ENCODE measurements at places on chromosomes 16 and 17. TPM values are rescaled to one million over a fixed set of nuclear protein-coding genes. Genes with fewer than 3 reads are reported as not detected.
A peak's percentile ranks its signal among the peaks of the same experiment; 100 is the strongest.

The TOX3 gene
- total RNA-seq: 7.0 TPM

The PRR35 gene
- not detected for total RNA-seq

The ATP2C2 gene
- total RNA-seq: 52.5 TPM

The CALB2 gene
- total RNA-seq: 0.25 TPM

DNA sequence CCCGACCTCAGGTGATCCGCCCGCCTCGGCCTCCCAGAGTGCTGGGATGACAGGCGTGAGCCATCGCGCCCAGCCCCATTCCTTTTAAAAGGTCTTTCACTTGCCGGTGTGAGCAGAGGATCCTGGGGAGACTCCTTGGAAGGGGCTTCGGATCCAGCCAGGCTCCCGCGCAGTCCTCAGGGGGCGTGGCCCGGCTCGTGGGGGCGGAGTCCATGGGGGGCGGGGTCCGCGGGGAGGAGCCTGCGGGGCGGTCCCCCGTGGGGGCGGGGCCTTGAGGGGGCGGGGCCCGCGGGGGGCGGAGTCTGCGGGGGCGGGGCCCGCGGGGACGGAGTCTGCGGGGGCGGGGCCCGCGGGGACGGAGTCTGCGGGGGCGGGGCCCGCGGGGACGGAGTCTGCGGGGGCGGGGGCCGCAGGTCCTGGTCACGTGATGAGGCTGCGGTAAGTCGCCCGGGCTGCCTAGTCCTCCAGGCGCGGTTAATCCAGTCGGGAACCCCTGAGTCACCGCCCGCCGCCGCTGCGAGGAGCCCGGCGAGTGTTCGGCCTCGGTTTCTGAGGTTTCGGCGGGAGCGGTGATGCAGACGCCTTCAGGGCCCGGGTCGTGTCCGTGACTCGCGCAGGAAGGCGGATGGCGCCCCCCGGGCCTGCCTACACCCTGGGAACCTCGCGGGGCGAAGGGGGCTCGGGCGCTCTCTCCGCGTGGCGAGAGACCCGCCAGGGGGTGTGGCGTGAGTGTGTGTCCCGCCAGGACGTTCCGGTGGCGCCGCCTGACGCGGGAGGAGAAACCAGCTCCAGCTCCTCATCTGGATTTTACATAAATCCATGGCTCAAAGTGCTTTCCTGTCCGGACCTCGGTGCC lies 23.6 kb upstream of the ABR start:
- H3K4me3 ChIP-seq: peak overlapping the region; percentile 54
- no peaks in the 10 kb centered on the region for H3K4me1 ChIP-seq
- no peak for DNase-seq
- H3K27ac ChIP-seq: no peak overlapping the region

DNA sequence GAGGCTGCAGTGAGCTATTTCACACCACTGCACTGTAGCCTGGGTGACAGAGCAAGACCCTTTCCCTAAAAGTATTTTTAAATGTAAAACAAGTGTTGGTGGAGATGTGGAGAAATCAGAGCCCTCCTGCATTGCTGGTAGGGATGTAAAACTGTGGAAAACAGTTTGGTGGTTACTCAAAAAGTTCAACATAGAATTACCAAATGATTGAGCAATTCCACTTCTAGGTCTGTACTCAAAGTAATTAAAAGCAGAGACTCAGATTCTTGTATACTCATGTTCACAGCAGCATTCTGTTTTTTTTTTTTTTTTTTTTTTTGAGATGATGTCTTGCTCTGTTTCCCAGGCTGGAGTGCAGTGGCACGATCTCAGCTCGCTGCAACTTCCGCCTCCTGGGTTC lies 141.8 kb downstream of the PITPNC1 start:
- no peak overlapping the region for H3K27ac ChIP-seq
- no peak overlapping the region for H3K4me3 ChIP-seq
- peaks cover 3% of the 10 kb centered on the region for H3K36me3 ChIP-seq

- no peak overlapping the region for H3K4me3 ChIP-seq
- H3K36me3 ChIP-seq: no peaks in the 10 kb centered on the region
- DNase-seq: no peak
- H3K27ac ChIP-seq: no peak overlapping the region
- H3K4me1 ChIP-seq: no peaks in the 10 kb centered on the region
Measured at GRCh38 chr17:69406941-69407340, 7.6 kb upstream of the MAP2K6 start.

DNA sequence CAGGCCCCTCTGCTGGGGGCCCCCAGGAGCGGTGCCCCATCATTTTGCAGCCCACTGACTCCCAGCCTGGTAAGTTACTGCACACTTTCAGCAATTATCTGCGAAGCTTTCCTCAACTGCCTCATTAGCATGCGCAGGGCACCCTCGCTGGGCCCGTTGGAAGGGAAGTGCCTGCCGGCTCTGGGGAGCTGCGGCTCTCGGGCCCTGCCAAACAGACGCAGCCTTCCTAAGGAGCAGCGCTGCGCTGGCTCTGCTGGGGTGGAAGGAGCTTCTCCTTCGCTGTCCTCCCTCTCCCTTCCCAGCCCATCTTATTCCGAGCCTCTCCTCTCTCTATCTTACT lies 71.0 kb downstream of the RBBP6 start:
- peaks cover 21% of the 10 kb centered on the region for H3K4me1 ChIP-seq
- H3K36me3 ChIP-seq: no peaks in the 10 kb centered on the region
- H3K27me3 ChIP-seq: peaks cover 53% of the 10 kb centered on the region
- H3K27ac ChIP-seq: peak overlapping the region; percentile 29
- H3K4me3 ChIP-seq: peak overlapping the region; percentile 75

DNA sequence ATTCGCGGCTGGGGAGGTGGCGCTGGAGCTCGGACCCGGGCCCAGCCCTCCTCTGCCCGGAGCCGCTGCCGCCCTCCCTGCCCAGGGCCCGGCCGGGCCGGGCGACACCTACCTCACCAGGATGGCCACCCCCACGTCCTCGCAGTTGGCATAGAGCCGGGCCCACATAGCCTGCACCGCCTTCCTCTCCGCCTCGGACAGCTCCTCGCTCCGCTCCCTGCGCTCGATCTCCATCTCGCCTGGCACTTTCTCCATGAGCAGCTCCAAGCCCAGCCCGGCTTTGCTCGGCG lies 276 bp downstream of the CYGB start:
- H3K27me3 ChIP-seq: peaks cover 44% of the 10 kb centered on the region
- no peak for DNase-seq
- H3K4me3 ChIP-seq: peak overlapping the region; percentile 61
- H3K4me1 ChIP-seq: peaks cover 35% of the 10 kb centered on the region
- no peak overlapping the region for H3K27ac ChIP-seq
- H3K36me3 ChIP-seq: no peaks in the 10 kb centered on the region

DNA sequence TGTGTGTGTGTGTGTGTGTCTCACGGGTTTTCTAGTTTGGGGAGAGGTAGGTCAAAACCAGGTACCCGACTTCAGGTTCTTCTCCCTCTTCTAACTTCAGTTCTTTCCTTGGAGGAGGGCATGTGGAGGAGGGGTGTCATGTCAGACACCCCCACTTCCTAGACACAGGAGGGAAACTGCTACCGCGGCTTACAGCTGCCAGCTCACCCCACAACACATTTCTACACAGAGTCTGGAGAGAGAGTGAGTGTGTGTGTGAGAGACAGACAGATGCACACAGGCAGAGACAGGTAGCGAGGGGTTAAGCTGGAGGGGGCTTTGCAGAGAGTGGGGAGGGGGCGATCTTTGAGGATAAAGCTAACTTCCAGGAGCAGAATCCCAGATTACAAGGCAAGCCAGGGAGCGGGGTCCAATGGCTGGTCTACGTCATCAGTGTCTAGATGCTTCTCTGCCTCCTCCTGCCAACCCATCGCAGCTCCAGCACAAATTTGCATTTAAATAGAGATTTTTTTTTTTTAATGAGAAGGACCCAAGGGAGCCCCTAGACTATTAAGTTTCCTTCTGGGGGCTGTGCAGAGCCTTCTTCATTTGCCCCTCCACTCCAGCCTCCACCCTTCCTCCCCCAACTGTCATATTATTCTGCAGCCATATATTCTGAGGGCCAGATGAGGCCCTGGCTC lies 48.9 kb downstream of the MRM1 start:
- no peaks in the 10 kb centered on the region for H3K36me3 ChIP-seq
- DNase-seq: no peak
- H3K4me3 ChIP-seq: no peak overlapping the region

GRCh38 chr16:11363927-11364258 lies 18.6 kb downstream of the RMI2 start:
- DNase-seq: no peak
- no peak overlapping the region for H3K4me3 ChIP-seq
- peak overlapping the region; percentile 92 for H3K27ac ChIP-seq
- H3K4me1 ChIP-seq: peaks cover 47% of the 10 kb centered on the region
- no peaks in the 10 kb centered on the region for H3K36me3 ChIP-seq
- H3K27me3 ChIP-seq: no peaks in the 10 kb centered on the region

- H3K27ac ChIP-seq: no peak overlapping the region
- DNase-seq: no peak
- peaks cover 2% of the 10 kb centered on the region for H3K36me3 ChIP-seq
- no peak overlapping the region for H3K4me3 ChIP-seq
- H3K27me3 ChIP-seq: no peaks in the 10 kb centered on the region
Measured at GRCh38 chr17:22512997-22513538, 820.7 kb downstream of the KCNJ18 start.

GRCh38 chr17:42553866-42554249 lies 1.1 kb downstream of the HSD17B1 start:
- no peak for DNase-seq
- H3K4me1 ChIP-seq: peaks cover 22% of the 10 kb centered on the region
- peak overlapping the region; percentile 96 for H3K27ac ChIP-seq
- no peaks in the 10 kb centered on the region for H3K27me3 ChIP-seq
- peak overlapping the region; percentile 88 for H3K4me3 ChIP-seq

DNA sequence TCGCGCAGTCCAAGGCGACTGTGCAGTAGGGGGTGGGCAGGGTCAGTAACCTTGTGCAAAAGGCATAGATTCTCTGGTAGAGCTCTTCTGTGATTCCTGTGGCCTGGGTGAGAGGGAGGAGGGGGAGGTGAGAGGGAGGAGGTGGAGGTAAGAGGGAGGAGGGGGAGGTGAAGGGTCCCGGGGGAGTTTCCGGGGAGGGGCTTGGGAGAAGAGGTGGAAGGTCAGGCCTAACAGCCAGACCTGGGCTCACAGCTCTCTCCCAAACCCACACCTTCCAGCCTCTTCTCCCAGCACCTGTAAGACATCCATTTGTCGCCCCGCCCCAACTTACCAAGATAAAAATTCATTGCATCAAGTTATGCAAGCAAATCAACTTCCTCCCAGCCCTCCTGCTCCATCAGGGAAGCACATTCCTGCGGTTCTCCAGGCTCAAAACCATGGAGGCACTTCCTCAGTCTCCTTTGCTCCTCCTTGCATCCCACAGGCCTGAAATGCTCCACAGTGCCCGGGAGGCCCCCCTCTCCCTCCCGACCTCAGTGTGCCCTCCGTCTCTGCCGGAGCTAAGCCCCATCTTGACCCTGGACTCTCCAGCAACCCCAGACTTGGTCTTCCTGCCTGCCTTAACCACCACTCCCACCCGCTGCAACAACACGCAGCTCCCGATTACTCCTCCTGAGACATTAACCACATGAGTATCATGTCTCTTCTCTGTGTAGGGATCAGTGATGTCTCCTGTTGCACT lies 30.5 kb downstream of the PIK3R6 start:
- peaks cover 4% of the 10 kb centered on the region for H3K27me3 ChIP-seq
- no peaks in the 10 kb centered on the region for H3K36me3 ChIP-seq
- no peak for DNase-seq
- H3K4me3 ChIP-seq: no peak overlapping the region
- H3K4me1 ChIP-seq: peaks cover 1% of the 10 kb centered on the region

DNA sequence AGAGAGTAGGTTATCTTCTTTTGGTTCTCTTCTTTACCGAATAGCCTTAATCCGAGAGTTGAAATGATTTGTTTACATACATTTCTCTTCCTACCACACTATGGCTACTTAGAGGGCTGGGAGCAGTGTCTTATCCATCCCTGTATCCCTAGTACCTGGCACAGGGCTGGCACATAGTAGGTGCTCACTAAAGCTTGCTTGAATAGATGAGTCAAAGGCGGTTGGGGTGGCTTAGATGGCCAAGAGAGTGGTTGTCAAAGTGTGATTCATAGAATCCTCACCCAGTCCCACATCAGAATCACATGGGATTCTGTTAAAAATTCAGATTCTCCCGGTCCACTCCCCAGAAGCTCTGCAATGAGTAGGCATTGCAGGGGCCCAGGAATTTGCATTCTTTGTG lies 11.1 kb downstream of the CHAD start:
- no peak overlapping the region for H3K27ac ChIP-seq
- no peak for DNase-seq
- no peak overlapping the region for H3K4me3 ChIP-seq
- H3K4me1 ChIP-seq: peaks cover 6% of the 10 kb centered on the region
- peaks cover 5% of the 10 kb centered on the region for H3K36me3 ChIP-seq
- H3K27me3 ChIP-seq: no peaks in the 10 kb centered on the region

GRCh38 chr17:82228842-82229697 lies at the start of gene SLC16A3:
SLC16A3 (plus strand) TSS chr17:82229042; CDS start chr17:82236009, 6,967 bp downstream.
- H3K4me3 ChIP-seq: peak within 1 kb of the TSS; percentile 78
- DNase-seq: no peak
- H3K4me1 ChIP-seq: peaks cover 6% of the 10 kb centered on the region

- H3K36me3 ChIP-seq: no peaks in the 10 kb centered on the region
- no peaks in the 10 kb centered on the region for H3K27me3 ChIP-seq
- no peaks in the 10 kb centered on the region for H3K4me1 ChIP-seq
- DNase-seq: no peak
- no peak overlapping the region for H3K4me3 ChIP-seq
Measured at GRCh38 chr16:28513484-28514181, 7.0 kb upstream of the IL27 start.

GRCh38 chr16:87698676-87699199 lies 67.0 kb downstream of the KLHDC4 start:
- H3K36me3 ChIP-seq: peaks cover 6% of the 10 kb centered on the region
- no peak for DNase-seq
- no peak overlapping the region for H3K27ac ChIP-seq
- no peaks in the 10 kb centered on the region for H3K27me3 ChIP-seq

GRCh38 chr16:66740010-66740409 lies 11.4 kb downstream of the DYNC1LI2 start:
- H3K27ac ChIP-seq: peak overlapping the region; percentile 24
- H3K27me3 ChIP-seq: no peaks in the 10 kb centered on the region
- H3K4me1 ChIP-seq: peaks cover 4% of the 10 kb centered on the region
- peaks cover 21% of the 10 kb centered on the region for H3K36me3 ChIP-seq

DNA sequence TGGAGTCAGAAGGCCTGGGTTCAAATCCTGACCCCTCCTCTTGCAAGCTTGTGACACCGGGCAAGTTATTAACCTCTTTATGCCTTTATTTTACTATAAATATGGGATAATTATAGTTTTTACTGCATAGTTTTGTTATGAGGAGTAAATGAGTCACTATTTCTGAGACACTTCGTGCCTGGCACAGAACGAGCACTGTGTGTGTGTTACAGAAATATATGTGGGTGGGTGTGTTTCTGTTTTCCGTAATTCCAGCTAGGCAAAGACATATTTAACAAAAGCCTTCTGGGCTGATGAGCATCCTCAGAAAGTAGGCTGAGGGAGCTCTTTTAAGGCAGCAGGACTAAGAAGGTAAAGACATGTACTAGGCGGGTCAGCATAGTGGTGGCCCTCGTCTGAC lies 417.9 kb downstream of the MAF start:
- no peaks in the 10 kb centered on the region for H3K27me3 ChIP-seq
- H3K27ac ChIP-seq: no peak overlapping the region
- H3K4me3 ChIP-seq: no peak overlapping the region
- peaks cover 22% of the 10 kb centered on the region for H3K4me1 ChIP-seq
- DNase-seq: no peak
